ENCODE measurements at places on chromosomes 1 and 21.
A peak's percentile ranks its signal among the peaks of the same experiment; 100 is the strongest.

GRCh38 chr1:170634824-170635410 is 29.0 kb upstream of the PRRX1 start:
- no peak for DNase-seq

- DNase-seq, result no peak
Observed at GRCh38 chr1:51784997-51785421, 93.5 kb downstream of the NRDC start.

GRCh38 chr1:65083263-65083896 is 64.6 kb upstream of the AK4 start:
- DNase-seq, result no peak

DNA sequence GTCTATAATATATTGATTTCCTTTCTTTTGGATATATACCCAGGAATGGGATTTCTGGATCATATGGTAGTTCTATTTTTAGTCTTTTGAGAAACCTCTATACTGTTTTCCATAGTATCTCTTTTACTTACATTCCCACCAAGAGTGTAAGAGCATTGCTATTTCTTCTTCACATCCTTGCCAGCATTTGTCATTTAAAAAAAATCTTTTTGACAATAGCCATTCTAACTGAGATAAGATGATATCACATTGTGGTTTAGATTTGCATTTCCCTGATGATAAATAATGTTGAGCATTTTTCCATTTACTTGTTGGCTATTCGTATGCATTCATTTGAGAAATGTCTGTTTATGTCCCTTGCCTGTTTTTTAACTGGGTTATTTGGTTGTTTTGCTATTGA is 467.4 kb downstream of the COL11A1 start:
- no peak for DNase-seq

DNA sequence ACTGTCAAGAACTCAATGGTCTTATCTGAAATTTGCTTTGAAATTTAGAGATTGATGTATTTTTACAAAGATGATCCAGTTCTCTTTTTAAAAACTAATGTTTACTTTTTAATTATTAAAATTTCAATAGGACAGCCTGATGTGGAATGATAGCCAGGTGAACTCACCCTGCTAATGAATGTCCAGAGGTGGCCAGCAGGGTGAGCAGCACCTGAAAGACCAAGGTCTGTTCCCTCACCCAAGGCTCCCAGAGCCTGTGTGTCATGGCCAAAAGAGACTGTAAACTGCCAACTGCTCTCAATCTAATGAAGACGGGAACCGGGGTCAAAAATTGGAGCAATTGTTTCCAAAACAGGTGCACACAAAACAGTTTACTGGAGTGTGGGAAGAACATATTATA is 340.4 kb downstream of the DISC1 start:
- DNase-seq, result no peak

- no peak for DNase-seq
Observed at GRCh38 chr1:202987922-202988583, 19.1 kb upstream of the TMEM183A start.

GRCh38 chr1:41695118-41695745 is 210.7 kb upstream of the EDN2 start:
- DNase-seq, result no peak

- no peak for DNase-seq
Observed at GRCh38 chr1:223338811-223339746, 24.9 kb downstream of the SUSD4 start.

- no peak for DNase-seq
Observed at GRCh38 chr1:223742856-223743517, 30.6 kb downstream of the CAPN2 start.

GRCh38 chr1:32695098-32695904 is 7.3 kb downstream of the SYNC start:
- DNase-seq, result peak; percentile 89

DNA sequence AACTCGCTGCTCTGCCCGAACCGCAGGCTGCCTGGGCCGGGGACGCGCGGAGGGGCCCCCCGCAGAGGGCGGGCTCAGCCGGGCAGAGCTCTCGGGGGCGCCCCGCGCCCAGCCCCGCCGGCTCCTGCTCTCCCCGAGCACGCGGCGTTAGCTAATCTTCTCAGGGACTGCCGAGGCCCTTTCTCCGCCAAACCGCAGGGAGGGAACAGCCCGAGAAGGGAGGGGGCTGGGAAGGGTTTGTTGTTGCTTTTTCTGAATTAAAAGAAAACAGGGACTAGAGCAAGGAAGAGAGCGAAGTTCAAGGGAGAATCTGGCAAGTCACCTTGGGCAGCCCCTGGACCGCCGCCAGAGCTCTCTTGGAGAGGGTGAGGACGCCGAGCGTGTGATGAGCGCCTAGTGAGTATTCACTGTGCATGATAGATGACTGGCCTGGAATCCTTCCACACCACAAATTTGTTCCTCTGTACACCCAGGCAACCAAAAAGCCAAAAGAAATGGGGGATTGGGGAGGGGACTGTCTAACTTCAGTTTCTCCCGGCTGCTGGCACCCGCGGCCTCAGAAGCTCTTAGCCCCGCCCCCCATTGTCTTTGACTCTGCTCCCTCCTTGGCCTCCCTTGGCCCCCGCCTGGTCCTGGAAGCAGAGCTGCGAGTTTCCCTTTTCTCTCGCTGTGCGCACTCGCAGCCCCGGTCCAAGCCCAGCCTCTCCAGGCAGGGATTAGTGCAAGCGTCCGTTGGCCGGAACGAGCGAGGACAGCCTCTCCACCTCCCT is 19.7 kb upstream of the LMX1A start:
- DNase-seq, result peak; percentile 90

GRCh38 chr1:197674286-197674685 is 101.0 kb downstream of the DENND1B start:
- DNase-seq, result no peak

DNA sequence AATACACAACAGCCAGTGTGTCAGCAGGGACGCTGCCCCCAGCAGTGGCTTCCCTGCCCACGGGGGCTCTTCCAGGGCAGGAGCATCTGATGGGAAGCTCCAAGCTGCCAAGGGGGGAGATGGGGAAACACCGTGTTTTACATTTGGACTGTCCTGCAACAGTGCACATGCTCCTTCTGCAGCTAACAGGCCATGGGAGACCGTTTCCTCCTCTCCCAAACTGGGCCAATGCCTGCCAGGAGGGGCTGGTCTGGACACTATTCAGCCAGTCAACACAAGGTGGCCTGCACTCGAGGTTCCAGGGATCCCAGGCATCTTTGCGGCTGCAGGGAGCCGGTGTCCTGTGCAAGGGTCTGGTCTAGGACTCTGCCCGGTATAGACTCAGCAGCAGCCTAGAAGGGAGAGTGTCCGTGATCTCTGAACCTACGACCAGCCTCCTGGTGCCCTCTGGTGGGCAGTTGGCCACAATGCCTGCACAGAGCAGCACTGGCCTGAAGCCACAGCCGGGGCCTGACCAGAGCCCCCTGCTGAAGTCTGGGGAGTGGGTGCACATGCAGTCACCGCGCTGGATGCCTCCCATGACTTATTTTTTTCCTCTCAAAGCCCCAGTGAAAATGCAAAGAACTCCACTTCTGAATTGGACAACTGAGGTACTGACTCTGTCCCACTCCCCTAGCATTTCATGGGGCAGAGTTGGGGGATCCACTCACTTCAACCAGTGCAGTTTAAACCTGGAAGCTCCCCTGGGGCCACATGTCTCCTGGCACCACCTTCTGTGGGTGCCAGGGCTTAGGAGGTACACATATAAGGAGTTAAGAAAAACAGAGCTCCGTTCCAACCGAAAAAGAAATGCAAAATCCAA is 33.3 kb downstream of the RCC2 start:
- no peak for DNase-seq

GRCh38 chr21:32712641-32713040 is 15.2 kb downstream of the SYNJ1 start:
- DNase-seq, result no peak

GRCh38 chr1:39671793-39672550 is at the start of gene NT5C1A:
TSS of gene NT5C1A (minus strand) at chr1:39672107. CDS start at chr1:39672038, 69 bp downstream.
- no peak for DNase-seq

All from right atrium auricular region (tissue), 2 donors.